Thoracic aorta (tissue), 2 donors: ENCODE measurements at places on chromosomes 11 and 22.

DNA sequence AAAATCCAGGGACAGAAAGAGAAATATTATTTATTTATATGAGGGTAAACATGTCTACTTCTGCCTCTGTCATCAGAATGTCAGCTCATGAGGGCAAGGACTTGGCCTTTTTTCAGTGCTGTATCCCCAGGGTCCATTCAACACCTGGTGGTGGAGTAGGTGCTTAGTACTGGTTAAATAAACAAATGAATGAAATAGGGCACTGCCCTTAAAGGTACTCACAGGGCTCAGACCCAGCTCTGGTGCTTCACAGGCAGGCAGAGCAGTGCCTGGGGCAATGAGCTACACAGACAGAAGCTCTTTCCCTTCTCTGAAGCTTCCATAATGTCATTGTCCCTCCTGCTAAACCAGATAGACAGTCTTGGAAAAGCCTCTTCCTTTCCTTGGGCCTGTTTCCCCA is 30.9 kb downstream of the P4HA3 start:
- H3K36me3 ChIP-seq: no peaks in the 10 kb centered on the region
- H3K4me1 ChIP-seq: no peaks in the 10 kb centered on the region
- no peak for DNase-seq

- H3K4me3 ChIP-seq: no peak overlapping the region
- no peaks in the 10 kb centered on the region for H3K4me1 ChIP-seq
- H3K36me3 ChIP-seq: no peaks in the 10 kb centered on the region
- DNase-seq: no peak
- H3K27me3 ChIP-seq: no peaks in the 10 kb centered on the region
These were observed 87.5 kb downstream of the C11orf58 start for GRCh38 chr11:16825968-16826367.

GRCh38 chr22:46688949-46689348 is 49.1 kb downstream of the CERK start:
- H3K4me1 ChIP-seq: no peaks in the 10 kb centered on the region
- no peak overlapping the region for H3K27ac ChIP-seq
- no peak overlapping the region for H3K4me3 ChIP-seq
- DNase-seq: no peak

- no peak overlapping the region for H3K4me3 ChIP-seq
- no peak for DNase-seq
- no peaks in the 10 kb centered on the region for H3K27me3 ChIP-seq
- no peaks in the 10 kb centered on the region for H3K4me1 ChIP-seq
- H3K27ac ChIP-seq: no peak overlapping the region
These were observed 24.3 kb downstream of the SLC25A18 start for GRCh38 chr22:17587629-17588028.

GRCh38 chr11:9962722-9963121 is 298.8 kb downstream of the SWAP70 start:
- no peak overlapping the region for H3K4me3 ChIP-seq
- peaks cover 5% of the 10 kb centered on the region for H3K36me3 ChIP-seq
- H3K27me3 ChIP-seq: no peaks in the 10 kb centered on the region
- no peak overlapping the region for H3K27ac ChIP-seq

GRCh38 chr11:32388365-32388764 is 47.0 kb downstream of the WT1 start:
- no peaks in the 10 kb centered on the region for H3K36me3 ChIP-seq
- DNase-seq: no peak
- no peaks in the 10 kb centered on the region for H3K27me3 ChIP-seq
- H3K27ac ChIP-seq: no peak overlapping the region
- H3K4me1 ChIP-seq: no peaks in the 10 kb centered on the region

- peaks cover 35% of the 10 kb centered on the region for H3K4me1 ChIP-seq
- no peaks in the 10 kb centered on the region for H3K27me3 ChIP-seq
- H3K27ac ChIP-seq: peak within 1 kb of the TSS; percentile 97
These were observed at the start of the genes EWSR1 and RHBDD3 for GRCh38 chr22:29267858-29268510. Gene EWSR1, plus strand, starts transcription at chr22:29268268. Its CDS starts 69 bp downstream, at chr22:29268337. Gene RHBDD3, minus strand, starts transcription at chr22:29267981. Its CDS starts 2,355 bp downstream, at chr22:29265626.

GRCh38 chr22:29109822-29110221 is 37.0 kb downstream of the KREMEN1 start:
- DNase-seq: no peak
- H3K4me1 ChIP-seq: no peaks in the 10 kb centered on the region
- peaks cover 6% of the 10 kb centered on the region for H3K36me3 ChIP-seq

- no peak for DNase-seq
- H3K36me3 ChIP-seq: no peaks in the 10 kb centered on the region
- H3K4me3 ChIP-seq: peak overlapping the region; percentile 84
- H3K4me1 ChIP-seq: peaks cover 32% of the 10 kb centered on the region
These were observed 901 bp upstream of the PARVA start for GRCh38 chr11:12376259-12377081.

- no peaks in the 10 kb centered on the region for H3K27me3 ChIP-seq
- H3K4me3 ChIP-seq: no peak overlapping the region
- H3K27ac ChIP-seq: no peak overlapping the region
- H3K36me3 ChIP-seq: no peaks in the 10 kb centered on the region
- no peak for DNase-seq
These were observed 566.3 kb upstream of the CADM1 start for GRCh38 chr11:116070520-116070919.

- DNase-seq: no peak
- H3K27me3 ChIP-seq: no peaks in the 10 kb centered on the region
- H3K4me1 ChIP-seq: peaks cover 7% of the 10 kb centered on the region
- H3K27ac ChIP-seq: no peak overlapping the region
These were observed 3.2 kb upstream of the TTLL8 start for GRCh38 chr22:50061141-50061823.

DNA sequence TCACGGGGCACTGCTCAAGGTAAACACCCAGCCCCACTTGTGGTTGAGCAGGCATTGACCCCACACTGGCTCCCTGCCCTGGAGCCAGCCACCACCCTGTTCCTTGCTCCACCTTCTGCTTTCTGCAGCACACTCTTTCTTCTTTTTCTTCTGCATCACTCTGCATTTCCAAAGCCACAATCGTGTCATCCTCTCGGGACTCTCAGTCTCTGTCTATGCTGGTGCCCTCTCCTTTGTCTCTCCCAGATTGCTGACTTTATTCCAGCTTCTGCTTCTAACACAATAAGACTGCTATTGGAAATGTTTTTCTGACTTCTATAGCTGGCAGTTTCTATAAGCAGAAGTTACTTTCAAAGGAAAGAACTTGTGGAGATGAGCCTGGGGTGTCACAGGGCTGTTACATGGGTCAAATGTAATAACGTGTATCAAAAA is 14.4 kb downstream of the GRAP2 start:
- no peaks in the 10 kb centered on the region for H3K36me3 ChIP-seq
- H3K27me3 ChIP-seq: no peaks in the 10 kb centered on the region
- peaks cover 5% of the 10 kb centered on the region for H3K4me1 ChIP-seq
- no peak overlapping the region for H3K4me3 ChIP-seq
- no peak overlapping the region for H3K27ac ChIP-seq

DNA sequence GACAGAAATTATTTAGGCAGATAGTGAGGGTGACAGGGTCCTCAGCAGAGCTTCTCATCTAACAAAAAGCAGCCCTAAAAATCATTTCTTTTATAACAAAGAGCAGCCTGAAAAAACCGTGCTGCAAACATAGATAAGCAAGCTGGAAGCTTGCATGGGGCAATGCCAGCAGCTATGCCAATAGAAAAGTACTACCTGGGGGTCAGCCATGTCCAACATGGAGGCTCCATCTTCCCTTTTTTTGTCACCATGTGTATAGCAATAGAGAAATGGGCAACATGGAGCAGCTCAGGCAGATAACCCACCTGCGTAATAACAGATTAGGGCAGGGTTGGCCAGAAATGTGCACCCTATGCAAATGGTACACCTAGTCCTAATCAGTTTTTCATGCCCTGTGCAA is 57.4 kb upstream of the IGLL5 start:
- H3K4me3 ChIP-seq: no peak overlapping the region
- DNase-seq: no peak
- H3K36me3 ChIP-seq: no peaks in the 10 kb centered on the region

DNA sequence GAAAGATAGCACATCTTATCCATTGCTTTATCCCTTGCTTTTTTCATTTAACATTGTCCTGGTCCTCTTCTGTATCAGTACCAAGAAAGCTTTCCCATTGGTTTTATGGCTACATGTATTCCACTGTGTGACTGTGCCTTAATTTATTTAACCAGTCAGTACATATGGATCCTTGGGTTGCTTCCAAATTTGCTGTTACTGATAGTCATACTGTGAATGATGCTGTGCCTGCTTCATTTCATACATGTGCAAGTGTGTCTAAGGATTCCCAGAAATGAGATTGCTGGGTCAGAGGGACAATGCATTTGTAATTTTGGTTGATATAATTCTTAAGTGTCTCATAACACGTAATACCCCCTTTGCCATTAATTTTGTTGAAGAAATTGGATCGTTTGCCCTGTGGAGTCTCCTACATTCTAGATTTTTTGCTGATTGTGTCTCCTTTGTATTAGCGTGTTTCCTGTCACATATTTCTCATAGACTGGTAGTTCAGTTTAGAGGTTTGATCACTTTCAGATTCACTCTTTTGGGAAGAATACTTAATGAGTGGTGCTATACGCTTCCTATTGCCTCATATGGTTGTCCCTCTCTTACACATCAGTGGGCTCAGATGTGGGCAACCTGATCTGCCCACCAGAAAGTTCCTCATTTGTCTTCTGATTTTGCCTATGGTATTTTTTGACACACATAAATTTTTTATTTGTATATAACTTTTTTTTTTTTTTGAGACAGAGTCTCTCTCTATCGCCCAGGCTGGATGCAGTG is 35.3 kb downstream of the MYBPC3 start:
- no peaks in the 10 kb centered on the region for H3K27me3 ChIP-seq
- H3K4me1 ChIP-seq: no peaks in the 10 kb centered on the region
- H3K36me3 ChIP-seq: peaks cover 27% of the 10 kb centered on the region
- DNase-seq: no peak

- H3K36me3 ChIP-seq: no peaks in the 10 kb centered on the region
- DNase-seq: no peak
- no peak overlapping the region for H3K27ac ChIP-seq
- H3K27me3 ChIP-seq: no peaks in the 10 kb centered on the region
These were observed 5.3 kb upstream of the JAML start for GRCh38 chr11:118230088-118230487.

DNA sequence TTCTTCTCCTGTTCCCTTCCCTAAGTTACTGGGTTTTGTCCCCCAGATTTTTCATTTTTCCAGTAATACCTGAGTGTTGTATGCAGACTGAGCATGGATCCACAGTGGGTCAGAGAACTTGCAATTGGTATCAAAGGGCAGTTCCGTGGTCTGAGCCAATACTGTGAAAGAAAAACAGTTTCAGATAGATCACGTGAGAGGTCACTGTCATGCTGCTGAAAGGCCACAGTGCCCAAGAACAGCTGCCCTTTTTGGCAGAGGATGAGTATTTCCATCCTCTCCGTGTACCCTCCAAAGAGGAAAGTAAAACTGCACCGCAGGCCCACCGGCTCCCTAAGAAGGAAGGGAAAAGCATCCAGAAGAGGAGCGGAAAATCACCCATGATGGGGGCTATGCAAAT is 73.0 kb upstream of the TBCEL start:
- H3K27me3 ChIP-seq: no peaks in the 10 kb centered on the region
- H3K4me1 ChIP-seq: no peaks in the 10 kb centered on the region
- no peak overlapping the region for H3K27ac ChIP-seq
- no peaks in the 10 kb centered on the region for H3K36me3 ChIP-seq
- no peak overlapping the region for H3K4me3 ChIP-seq

GRCh38 chr11:74138572-74138971 is 32.2 kb downstream of the C2CD3 start:
- H3K27ac ChIP-seq: peak overlapping the region; percentile 10
- DNase-seq: no peak
- H3K36me3 ChIP-seq: no peaks in the 10 kb centered on the region
- H3K4me3 ChIP-seq: no peak overlapping the region

DNA sequence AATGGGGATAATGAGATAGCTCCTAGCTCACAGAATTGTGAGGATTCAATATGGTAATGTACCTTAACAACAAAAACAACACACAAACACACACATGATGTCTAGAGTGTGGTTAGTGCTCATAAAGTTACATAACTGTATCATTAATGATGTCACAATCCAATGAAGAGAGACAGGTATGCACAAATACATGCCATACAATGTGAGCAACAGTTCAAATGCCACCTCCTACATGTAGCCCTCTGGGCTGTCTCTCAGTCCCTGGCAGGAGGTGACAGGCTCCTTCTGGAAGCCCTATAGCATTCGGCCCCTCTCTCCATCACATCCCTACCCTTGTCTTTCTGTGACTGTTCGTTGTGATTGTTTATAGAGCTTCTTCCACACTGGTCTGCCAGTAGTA is 8.3 kb upstream of the MICALL1 start:
- no peak overlapping the region for H3K4me3 ChIP-seq
- DNase-seq: no peak
- peaks cover 18% of the 10 kb centered on the region for H3K4me1 ChIP-seq
- H3K27ac ChIP-seq: no peak overlapping the region
- no peaks in the 10 kb centered on the region for H3K36me3 ChIP-seq

- H3K4me3 ChIP-seq: no peak overlapping the region
- no peaks in the 10 kb centered on the region for H3K27me3 ChIP-seq
- H3K27ac ChIP-seq: no peak overlapping the region
- DNase-seq: no peak
- H3K4me1 ChIP-seq: no peaks in the 10 kb centered on the region
These were observed 135.0 kb downstream of the BUD13 start for GRCh38 chr11:116637766-116638165.

DNA sequence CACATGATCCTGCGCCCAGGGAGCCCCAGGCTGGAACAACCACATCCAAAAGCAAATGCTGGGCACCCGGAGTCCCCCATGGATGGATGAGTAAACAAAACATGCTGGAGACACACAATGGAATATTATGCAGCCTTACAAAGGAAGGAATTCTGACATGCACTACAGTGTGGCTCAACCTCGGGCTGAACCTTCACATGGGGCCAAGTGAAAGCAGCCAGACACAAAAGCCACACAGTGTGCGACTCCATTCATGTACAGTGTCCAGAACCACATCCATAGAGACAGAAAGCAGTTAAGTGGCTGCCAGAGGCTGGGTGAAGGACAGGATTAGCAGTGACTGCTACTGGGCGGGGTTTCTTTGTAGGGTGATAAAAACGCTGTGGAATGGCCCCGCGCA is 10.1 kb downstream of the POLR3H start:
- no peak overlapping the region for H3K27ac ChIP-seq
- no peak for DNase-seq
- peaks cover 23% of the 10 kb centered on the region for H3K36me3 ChIP-seq

- H3K36me3 ChIP-seq: no peaks in the 10 kb centered on the region
- H3K27ac ChIP-seq: no peak overlapping the region
- H3K4me3 ChIP-seq: no peak overlapping the region
- no peaks in the 10 kb centered on the region for H3K27me3 ChIP-seq
- no peak for DNase-seq
These were observed 452.7 kb upstream of the CNTN5 start for GRCh38 chr11:98568013-98568412.

- H3K36me3 ChIP-seq: no peaks in the 10 kb centered on the region
- no peaks in the 10 kb centered on the region for H3K4me1 ChIP-seq
- H3K4me3 ChIP-seq: no peak overlapping the region
- no peaks in the 10 kb centered on the region for H3K27me3 ChIP-seq
- no peak for DNase-seq
These were observed 251.0 kb downstream of the DCDC1 start for GRCh38 chr11:31118566-31118965.
